M059J (cell line): ENCODE measurements at places on chromosomes 5 and 9.

DNA sequence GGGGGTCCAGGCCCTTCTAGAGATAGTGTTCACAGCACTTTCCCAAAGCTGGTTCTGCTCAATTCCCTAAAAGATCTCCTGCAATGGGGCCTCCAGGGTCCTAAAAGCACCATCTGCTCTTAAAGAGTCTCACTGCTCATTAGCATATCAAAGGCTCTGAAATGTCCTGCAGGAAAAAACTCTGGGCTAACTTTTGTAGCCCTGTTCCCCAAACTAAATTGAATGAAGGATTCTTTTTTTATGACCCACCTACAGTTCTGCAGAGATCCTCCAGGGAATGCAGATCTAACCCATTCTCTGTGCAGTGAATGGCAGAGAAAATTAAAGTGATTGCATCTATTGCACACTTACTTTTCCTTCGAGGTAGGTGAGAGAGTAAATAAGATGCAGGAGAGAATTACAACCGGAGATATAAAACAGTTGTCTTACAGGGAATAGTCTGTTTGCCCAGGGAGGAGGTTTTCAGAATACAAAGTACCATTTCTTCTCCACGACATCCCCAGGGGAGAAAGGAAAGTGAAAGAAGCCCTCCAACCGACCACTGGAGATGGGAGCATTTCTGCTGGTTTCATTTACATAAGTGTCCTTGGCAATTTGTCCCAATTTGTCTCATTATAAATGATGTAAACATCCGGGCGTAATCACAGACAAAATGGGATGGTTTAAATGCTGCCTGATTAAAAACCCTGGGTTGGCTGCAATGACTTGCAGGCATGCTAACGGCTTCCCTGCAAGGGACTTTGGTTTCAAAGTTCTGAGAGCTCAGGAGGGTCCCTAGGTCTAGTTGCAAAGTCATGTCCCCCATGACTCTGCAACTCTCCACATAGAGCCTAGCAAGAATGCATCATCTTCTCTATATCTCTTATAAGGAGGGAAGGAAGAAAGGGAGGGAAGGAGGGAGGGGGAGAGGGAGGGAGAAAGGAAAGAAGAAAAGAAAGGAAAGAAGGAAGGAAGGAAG is 114.0 kb downstream of the KCNIP1 start:
- DNase-seq = peak; percentile 49

DNA sequence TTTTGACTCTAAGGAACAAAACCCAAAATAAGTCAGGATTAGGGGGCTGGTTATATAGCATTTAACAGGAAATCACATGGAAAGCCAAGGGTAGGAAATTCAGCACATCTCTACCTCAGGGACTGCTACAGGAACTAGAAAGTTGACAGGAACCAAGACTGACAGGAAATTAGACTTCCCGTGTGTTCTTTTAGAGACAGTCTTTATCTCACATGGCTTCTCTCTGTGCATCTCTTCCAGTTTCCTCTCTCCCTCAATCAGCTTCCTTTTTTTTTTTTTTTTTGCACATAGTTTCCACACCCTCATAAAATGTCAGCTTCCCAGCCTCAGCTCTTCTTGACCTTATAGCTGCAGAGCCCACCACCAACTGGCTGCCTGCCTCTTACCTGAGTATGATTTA is 4.8 kb downstream of the RECK start:
- no peak for DNase-seq

GRCh38 chr9:123311250-123311752 is 42.9 kb upstream of the STRBP start:
- DNase-seq = no peak

DNA sequence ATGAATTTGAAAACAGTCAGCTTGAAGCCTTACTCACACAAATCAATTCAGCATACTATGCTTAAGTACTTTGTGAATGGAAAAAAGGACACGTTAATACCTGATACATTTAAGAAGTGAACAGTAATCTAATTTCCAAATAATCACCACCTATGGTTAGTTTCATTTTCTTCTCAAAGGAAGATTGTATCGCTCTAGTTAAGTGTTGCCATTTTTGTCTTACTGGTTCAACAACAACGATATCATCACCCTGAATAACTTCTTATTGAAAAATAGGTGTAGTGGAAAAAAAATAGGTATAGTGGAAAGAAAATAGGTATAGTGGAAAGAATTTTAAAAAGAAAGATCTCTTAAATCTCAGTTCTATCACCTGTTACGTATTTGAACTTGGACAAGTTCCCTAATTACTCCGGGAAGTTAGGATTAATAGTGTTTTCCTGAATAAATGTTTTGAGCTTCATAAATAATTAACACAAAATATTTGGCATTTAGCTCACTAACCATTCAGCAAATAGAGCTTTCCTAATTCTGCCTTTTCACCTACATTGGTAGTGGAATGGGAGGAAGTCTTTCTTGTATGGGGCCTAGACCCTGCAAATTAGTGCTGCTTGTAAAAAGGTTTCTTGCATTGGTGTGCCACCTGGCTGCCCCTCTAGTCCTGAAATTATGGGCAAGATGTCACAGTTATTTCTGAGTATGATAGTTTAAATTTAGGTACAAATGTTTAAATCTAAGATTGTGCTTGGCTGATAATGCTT is 502.6 kb upstream of the NMUR2 start:
- DNase-seq = no peak

- no peak for DNase-seq
These were observed 129.4 kb upstream of the MYO10 start for GRCh38 chr5:17065458-17065857.

- no peak for DNase-seq
These were observed 375.0 kb upstream of the CCNH start for GRCh38 chr5:87787625-87788256.

GRCh38 chr5:55919625-55920024 is 68.5 kb downstream of the IL31RA start:
- DNase-seq = no peak

DNA sequence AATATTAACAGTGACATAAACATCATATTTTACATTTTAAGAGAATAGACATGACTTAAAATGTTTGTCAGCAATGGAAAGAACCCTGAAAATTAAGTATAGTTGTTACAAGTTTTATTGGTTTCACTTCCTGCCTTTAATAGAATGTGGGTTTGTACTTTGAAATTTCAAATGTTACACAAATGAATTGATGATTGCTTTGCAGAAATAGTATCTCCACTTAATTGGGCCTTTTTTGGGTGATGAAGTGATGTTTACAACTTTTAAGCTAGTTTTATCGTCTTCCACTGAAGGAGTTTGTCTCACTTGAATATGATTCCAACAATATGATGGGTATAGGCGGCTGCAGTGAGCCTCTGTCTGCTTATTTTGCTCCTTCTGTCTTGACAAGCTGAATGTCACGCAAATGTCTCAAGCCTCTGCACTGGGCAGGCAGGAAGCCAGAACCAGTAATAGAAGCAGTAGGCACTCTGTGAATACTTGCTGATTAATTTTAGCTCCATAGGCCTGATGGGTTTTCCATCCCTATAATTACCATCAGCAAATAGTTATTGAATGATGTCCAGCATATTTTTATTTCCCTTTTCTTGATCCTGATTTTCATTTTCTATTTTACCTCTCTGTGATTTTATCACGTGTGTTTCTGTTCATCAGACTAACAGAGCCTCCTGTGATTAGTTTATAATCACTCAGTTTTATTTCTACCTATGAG is 10.6 kb upstream of the NR3C1 start:
- no peak for DNase-seq
